Stimulated activated CD8-positive, alpha-beta memory T cell treated with anti-CD3 and anti-CD28 coated beads, Interleukin-7, amount 100 ng/mL, for 48 hours (primary cell): ENCODE measurements at places on chromosomes 7 and 10.

DNA sequence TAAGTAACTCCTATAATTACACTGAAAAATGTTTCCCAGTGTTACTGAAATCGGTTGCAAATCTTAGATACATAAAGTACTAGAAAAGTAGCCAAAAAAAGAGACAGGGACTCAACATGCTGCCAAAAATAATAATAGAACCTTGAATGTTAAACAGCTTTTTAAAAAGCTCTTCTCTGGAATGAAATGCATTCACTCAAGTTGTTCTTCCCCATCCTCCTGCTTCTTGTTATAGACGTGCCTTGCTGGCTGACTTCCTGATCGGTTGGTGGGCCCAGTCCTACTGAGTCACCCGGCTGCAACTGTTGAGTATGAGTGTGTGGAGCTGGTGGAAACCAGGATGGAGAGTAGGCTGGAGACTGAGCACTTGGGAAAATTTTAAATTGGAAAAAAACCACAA is 30.6 kb upstream of the RAPGEF5 start:
- no peak for DNase-seq

DNA sequence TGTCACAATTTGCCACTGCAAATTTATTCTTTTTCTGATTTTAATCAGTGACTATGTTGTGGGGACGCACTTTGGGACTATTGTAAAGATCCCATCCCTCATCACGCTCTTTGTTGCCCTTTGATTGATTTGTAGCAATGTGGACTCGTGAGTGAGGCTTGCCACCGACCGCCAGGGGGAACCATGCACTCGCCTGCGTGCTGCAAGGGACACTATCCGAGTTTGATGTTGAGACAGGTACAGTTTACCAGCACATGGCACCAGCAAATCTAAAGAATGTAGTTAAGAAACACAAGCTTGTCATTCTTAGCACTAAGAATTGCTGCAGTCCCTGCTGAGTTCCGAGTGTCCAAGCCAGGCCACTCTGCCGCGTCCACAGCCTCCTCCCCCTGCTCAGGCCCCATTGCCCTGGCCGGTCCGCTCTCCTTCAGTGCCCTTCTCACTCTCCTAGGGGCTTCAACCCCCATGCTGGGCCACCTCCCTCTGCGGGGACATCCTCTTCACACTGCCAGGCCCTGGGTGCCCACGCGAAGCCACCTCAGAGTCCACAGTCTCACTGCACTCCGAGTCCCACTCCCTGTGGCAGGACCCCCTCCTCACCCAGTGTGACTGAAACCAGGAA is 2.0 kb upstream of the SFTPA2 start:
- DNase-seq = peak; percentile 17

DNA sequence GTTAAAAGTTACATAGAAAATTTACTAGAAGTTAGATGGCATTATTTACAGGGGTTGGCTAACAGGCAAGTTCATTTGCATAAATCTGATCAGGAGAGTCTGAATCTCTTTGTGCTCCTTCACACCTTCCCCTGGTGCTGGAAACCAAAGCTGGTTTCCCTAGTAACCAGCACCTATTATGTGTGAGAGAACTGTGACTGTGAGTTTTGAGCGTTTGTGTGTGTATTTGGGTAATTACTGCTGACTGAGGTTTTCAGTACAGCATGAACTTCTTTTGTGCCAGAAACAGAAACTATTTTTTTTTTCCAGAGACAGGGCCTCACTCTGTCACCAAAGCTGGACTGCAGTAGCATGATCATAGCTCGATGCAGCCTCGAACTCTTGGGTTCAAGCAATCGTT is 10.3 kb upstream of the IFIT1B start:
- no peak for DNase-seq

DNA sequence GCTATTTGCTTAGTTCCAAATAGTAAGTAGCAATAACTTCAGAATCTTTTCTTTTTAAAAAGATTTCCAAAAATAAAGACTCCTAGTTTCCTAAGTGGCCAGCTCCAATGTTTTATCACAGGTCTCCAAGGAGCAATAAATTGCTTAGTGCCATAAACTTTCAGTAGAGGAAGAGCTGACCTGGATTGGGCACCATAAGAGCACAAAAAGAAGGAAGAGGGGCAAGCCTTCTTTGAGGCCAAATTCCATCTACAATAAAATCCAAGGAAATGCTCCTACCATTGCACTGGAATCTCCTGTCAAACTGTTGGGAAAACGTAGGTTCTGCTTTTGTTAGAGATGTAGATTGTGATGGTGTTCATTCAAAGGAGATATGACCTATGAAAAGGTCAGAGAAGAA is 64.0 kb downstream of the DENND2A start:
- DNase-seq = no peak

DNA sequence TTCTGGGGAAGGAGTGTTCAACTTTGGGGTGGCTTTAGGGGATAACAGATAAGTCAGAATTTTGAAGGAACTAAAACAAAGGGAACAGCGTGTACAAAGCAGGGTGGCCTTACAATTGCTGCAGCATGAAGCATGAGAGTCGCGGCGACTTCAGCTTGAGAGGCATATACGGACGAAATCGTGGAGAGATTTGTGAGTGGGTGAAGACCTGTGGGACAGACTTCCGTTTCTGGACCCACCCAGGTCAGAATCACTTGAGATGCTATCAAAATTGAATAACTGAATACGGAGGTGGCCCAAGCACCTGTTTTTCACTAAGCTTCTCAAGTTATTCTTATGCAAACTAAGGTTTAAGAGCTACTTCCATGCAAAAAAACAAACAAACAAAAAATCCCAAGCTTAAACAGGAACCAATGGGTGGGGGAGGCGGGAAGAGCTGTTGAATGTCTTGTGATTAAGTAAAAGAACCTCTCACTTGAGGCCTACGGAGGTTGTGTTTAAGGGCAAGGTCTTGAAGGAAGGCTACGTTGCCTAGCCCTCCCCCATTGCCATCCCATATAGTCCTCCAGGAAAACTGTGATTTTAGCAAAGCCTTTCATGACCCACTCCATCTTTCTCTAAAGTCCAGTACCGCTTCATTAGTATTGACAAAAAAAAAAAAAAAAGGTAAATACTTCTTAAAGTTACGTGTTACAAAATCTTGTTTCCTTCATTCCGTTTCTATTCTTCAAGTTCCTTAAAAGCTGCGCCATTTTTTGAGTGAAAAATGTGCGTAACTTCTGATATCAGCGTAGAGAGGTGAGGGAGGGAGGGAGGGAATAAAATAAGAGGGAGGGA is 1.3 kb upstream of the TRIM24 start:
- no peak for DNase-seq

GRCh38 chr10:123766012-123766411 is 99.9 kb downstream of the GPR26 start:
- DNase-seq = no peak

DNA sequence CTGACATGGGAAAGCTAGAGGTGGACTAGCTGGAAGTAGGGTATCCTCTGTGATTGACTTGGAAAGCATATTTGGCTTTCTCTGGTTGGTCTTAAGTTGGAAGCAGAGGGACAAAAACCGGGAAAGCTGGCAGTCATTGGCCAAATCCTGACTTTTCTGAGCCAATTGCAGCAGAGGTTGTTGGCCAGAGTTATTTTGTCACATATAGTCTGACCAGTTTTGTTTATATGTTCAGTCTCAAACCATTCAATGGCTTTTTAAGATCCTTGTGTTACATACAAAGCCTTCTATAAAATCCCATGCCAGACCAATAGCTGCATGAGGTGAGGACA is 6.3 kb downstream of the CFAP69 start:
- no peak for DNase-seq

DNA sequence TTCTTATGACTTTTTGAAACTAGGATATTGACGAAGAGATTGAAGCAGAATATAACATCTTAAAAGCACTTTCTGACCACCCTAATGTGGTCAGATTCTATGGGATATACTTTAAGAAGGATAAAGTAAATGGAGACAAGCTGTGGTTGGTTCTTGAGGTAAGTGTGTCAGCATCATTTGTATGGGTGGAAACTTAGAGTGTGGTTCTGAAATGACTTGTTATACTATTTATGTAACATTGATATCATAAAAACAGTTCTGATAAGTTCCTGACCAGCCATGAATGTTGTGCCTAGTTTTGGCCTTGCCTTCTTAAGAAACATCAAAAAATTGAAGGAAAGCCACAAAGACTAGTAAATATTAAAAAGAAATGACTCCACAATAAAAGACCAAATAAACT is 20.8 kb downstream of the MYO3A start:
- no peak for DNase-seq

DNA sequence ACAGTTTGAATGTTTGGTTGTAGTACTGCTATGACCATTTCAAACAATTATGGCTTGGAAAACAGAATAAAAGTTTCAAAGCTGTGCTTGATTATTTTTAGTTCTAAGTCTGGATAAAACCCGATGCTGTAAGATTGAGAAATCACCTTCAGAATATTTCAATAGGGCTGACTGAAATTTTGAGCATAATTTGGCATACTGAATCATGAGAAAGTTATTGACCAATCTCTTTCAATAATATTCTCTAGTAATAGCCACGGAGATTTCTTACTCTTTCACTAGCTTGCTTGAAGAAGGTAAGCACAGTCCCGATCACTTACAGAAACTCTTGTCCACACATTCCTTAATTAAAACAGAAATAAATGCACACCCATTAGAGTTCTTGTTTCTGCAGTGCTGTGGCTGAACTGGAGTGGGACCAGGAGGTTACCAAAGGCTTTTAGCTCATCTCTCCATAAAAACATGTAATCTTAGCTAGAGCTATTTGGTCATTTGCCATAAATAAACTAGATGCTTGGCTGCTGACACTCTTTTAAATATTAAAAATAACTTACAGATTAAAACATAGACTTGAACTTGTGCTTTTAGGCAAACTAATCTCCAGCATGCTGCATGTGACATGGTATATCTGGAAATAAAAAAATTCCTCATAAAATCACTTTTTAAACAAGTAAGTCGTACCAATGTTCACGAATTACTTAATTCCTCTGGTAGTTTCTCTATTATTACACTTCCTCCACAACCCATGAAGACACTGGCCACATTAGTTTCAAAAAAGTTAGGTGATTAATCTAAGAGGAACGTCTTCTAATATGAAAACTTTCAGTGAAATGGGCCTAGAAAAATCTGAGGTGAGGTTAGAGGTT is 97.8 kb downstream of the AGMO start:
- no peak for DNase-seq

DNA sequence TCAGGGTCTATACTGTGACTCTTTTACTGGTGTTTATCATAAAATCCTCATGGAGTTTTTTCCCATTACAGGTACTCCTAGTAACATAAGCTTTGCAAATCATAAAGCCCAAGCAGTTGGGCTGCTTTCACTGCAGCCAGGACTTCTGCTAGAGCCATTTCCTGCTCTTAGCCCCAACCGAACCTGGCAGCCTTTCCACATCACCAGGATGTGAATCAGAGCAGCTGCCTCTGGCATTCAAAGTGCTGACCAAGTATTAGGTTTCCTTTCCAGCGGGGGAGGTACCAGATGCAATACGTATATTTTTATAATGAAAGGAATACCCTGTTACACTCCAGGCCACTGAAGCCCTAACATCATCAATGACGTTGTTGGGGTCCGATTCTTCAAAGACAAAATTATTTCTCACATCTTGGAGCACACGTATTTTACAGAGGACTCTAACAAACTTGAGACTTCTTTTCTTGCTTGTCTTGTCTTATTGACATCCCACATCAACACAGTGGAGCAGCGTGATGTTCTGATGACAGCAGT is 3.6 kb upstream of the HTR5A start:
- DNase-seq = no peak

- DNase-seq = no peak
Observed at GRCh38 chr7:143229054-143229790, 7.4 kb downstream of the TAS2R40 start.

GRCh38 chr10:30026578-30026977 is 32.8 kb downstream of the JCAD start:
- no peak for DNase-seq

DNA sequence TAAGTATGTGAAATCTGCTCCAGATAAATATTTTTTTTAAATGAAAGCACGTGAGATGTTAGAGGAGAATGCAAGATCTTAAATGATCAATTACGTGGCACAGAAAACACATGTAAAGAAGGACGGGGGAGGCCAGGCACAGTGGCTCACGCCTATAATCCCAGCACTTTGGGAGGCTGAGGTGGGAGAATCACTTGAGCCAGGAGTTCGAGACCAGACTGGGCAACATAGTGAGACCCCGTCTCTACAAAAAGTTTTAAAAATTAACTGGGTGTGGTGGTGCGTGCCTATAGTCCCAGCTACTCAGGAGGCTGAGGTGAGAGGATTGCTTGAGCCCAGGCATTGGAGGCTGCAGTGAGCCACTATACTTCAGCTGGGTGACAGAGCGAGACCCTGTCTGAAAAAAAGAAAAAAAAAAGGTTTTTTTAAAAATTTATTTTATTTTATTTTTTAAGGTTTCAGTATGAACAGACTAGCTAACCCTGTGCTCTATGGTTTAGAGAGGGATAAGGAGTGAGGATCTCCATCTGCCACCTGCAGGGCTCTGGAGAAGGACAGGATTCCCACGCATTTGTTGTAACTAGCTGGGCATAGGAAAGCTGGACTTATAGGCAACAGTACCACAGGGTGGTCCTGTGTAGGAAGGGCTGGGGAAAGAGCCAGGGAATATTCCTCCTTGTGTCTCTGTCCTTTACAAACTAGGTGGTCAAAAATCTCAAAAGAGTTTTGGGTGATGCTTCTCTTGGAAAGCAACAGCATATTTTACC is 113.2 kb downstream of the SPAG6 start:
- DNase-seq = no peak

DNA sequence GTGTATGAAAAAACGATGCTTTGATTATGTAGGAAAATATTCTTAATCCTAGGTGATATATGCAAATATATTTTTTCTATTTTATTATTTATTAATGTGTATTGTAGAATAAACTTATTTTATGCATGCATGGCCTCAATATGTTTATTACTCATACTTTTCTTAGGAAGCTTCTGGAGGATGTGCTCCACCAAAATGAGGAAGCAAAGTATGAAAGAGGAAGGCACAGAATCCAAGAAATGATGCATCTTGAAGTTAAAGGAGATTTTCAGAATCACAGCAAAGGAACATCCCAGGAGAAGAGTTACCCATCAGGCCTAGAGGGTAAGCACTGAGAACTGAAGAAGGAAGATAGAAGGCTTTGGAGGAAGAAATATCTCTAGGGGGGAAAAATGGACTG is 35.0 kb upstream of the MRPS16 start:
- DNase-seq = no peak

- DNase-seq = no peak
Observed at GRCh38 chr10:83352588-83352987, 786.7 kb upstream of the GHITM start.

DNA sequence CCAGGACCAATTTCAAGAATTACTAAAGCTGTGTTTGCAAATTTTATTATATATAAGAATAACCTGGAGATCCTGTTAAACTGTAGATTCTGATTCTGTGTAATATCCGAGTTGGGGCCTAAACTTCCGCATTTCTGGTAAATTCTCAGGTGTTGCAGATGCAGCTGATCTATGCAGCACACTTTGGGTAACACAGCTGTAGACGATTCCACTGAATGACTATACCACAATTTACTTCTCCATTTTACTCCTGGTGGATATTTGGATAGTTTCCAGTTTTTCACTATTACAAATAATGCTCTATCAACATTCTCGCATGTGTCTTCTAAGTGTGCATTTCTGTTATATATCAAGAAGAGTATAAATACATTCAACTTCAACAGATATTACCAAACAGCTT is 7.5 kb downstream of the GDI2 start:
- no peak for DNase-seq
